ENCODE measurements at places on chromosomes 4 and X.

- DNase-seq, result no peak
Measured at GRCh38 chr4:156792462-156793085, 179.0 kb downstream of the PDGFC start.

- DNase-seq, result no peak
Measured at GRCh38 chr4:29927895-29928294, 792.3 kb upstream of the PCDH7 start.

DNA sequence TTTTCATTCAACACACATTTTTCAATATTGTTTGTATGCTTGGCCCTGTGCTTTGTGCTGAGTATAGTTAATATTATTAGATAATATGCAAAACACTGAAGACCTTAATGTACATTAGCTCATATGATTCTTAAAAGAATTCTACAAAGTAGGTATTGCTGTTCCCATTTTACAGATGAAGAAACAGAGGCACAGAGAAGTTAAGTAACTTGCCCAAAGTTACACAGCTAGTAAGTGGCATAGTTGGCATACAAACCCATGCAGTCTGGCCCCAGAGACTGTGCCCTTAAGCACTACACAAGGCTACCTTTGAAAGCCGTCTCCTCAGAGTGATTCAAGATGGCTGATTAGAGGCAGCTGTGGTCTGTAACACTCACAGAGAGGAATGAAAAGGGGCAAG lies 293.4 kb upstream of the F9 start:
- DNase-seq, result no peak

- no peak for DNase-seq
Measured at GRCh38 chrX:3443184-3443583, 96.7 kb upstream of the MXRA5 start.

DNA sequence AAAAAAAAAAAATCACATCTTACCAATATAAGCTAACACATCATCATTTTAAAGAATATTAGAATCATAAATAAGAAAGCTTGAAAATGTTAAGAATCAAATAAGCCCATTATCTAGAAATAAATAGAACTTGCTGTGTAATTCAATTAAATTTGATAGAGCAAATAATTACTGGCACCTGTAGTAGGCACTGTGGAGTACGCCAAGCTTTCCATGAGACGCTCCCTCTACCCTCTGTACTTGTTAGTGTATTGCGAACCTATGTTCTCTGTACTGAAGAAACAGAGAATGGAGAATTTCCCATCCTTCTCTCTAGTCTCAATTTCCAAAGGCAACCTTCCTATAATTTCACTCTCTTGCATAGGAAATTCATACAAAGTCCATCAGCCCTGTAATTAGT lies 61.7 kb upstream of the HAND2 start:
- DNase-seq, result no peak

DNA sequence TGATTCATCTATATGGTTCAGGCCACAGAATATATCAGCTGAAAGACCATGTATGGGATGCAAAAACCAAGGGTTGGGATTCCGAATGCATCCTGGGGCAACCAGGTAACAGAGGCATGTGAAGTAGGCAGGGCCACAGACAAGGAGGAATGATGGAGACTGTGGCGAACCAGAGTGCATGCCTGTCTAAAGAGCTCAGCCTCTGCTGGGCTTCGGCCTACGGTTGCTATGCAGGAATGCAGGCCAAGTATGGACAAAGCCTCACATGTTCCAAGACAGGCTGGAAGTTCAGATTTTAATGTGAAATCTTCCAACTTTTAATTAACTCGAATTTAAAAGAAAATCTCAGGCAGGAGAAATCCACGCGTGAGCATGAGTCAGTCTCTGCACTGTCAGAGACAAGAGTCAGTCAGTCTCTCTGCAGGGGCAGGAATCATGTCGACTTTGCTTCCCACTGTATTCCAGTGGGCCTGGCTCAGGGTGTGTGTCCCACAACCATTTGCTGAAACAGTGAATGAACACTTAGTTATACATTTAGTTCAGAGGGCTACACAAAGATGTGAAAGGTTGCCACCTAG lies 344.4 kb downstream of the UNC5C start:
- no peak for DNase-seq

GRCh38 chr4:64911846-64912245 lies 502.6 kb upstream of the TECRL start:
- no peak for DNase-seq

GRCh38 chr4:170242471-170242870 lies 152.7 kb upstream of the AADAT start:
- DNase-seq, result no peak

- DNase-seq, result no peak
Measured at GRCh38 chrX:1086444-1087409, 125.7 kb downstream of the CRLF2 start.

- DNase-seq, result no peak
Measured at GRCh38 chr4:6468376-6468775, 4.0 kb downstream of the PPP2R2C start.

DNA sequence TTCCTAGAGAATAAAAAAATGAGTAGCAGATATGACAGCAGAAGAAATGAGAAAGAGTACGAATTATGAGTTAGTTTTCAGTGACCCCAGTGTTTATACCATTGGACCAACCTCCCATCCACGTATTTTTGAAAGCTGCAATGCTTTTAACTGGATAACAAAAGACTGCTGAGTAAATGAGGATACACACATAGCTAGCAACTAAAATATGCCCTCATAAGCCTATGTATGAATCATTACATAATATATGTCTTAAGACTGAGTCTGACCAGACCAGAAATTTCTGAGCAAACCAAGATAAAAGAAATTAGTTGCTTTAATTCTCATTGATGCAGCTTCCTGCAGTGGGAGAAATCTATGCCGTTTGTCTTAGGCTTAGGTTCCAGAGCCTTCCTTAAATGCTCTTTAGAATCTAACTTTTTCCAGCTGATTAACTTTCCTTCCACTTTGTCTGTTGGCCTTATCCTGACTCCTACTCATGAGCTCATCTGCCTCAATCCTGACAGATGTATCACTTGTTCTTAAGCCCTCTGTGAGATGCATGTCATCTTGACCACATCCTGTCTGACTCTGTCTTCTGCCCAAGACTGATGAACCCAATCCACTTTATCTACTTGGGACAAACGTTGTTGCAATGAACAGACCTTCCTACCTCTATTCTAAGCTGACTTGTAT lies 301.4 kb upstream of the AADAT start:
- no peak for DNase-seq

DNA sequence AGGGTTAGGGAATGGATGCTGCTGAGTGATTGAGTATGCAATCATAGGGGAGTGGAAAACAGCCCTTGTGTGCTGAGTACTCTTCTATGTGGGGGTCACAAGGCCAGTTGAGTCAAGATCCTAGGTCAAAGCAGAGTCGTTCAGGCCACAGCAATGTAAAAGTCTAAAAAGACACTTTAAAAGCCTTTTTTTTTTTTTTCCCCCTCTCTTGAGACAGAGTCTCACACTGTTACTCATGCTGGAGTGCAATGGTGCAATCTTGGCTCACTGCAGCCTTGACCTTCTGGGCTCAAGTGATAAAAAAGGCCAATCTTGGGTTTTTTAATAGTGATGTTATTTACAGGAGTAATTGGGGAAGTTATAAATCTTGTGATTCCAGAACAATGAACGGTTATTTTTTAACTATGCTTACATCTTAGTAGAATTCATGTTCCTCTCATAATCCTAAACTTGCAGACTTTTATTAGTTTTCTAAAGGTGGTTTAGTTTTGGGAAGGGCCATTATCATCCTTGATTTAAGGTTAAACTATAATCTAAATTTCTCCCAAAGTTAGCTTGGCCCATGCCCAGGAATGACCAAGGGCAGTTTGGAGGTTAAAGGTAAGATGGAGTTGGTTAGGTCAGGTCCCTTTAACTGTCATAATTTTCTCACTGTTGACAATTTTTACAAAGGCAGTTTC lies 82.2 kb upstream of the BMP2K start:
- DNase-seq, result no peak

DNA sequence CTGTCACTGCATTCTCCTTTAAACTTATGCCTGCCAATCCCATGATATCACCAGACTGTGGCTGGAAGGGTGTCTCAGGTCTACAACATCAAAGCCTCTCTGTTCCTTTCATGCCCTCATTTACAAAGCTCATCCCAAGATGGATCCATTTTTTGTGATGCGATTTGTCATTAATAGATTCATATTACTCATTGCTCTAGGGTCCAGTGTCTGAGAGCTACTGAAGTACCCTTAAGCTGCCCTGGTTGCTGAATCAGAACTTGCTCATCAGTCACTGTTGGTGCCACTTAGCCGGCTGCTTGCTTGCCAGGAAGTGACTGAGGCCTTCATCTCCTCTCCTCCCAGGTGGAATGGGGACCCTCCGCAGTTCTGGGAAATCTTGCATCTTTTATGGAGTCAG lies 395.5 kb upstream of the BOD1L1 start:
- no peak for DNase-seq

- DNase-seq, result no peak
Measured at GRCh38 chrX:144334577-144334976, 450.7 kb downstream of the UBE2NL start.

DNA sequence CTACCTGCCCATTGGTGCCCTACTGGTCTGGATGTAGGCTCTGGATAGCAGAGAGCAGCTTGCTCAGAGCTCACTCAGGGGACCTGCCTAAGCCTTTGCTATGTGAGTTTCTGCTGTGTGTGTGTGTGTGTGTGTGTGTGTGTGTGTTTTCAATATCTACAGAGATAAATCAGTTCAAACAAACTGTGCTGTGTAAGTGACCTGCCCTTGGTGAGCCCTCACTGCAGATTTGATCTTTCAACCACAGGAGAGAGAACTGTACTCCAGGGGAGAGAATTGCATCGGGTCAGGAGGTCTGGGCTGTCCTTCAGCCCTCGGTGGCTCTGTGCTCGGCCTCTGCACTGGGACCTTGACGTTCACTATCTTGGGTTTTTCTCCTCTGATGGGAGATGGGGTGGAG lies 35.0 kb upstream of the CDKN2AIP start:
- no peak for DNase-seq

- DNase-seq, result no peak
Measured at GRCh38 chr4:1033840-1034551, 22.6 kb downstream of the FGFRL1 start.

- no peak for DNase-seq
Measured at GRCh38 chr4:102193145-102193544, 152.1 kb downstream of the SLC39A8 start.

DNA sequence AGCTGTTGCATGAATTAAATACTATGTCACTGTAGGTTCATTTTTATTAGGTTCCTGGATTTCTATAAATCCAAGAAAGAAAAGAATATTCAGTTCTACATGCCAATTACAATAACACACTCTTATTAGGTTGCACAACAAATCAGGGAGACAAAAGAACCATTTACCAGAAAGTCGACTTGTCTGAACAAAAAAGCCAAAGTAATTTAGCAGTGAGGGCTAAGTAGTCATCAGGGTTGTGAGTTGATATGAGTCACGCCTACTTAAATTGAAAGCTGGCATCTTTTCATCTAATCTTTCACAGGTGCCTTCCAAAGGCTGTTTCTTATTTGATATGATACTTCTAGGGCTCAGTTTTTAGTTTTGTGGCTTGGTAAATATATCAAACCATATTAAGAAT lies 25.4 kb upstream of the GNRHR start:
- no peak for DNase-seq

DNA sequence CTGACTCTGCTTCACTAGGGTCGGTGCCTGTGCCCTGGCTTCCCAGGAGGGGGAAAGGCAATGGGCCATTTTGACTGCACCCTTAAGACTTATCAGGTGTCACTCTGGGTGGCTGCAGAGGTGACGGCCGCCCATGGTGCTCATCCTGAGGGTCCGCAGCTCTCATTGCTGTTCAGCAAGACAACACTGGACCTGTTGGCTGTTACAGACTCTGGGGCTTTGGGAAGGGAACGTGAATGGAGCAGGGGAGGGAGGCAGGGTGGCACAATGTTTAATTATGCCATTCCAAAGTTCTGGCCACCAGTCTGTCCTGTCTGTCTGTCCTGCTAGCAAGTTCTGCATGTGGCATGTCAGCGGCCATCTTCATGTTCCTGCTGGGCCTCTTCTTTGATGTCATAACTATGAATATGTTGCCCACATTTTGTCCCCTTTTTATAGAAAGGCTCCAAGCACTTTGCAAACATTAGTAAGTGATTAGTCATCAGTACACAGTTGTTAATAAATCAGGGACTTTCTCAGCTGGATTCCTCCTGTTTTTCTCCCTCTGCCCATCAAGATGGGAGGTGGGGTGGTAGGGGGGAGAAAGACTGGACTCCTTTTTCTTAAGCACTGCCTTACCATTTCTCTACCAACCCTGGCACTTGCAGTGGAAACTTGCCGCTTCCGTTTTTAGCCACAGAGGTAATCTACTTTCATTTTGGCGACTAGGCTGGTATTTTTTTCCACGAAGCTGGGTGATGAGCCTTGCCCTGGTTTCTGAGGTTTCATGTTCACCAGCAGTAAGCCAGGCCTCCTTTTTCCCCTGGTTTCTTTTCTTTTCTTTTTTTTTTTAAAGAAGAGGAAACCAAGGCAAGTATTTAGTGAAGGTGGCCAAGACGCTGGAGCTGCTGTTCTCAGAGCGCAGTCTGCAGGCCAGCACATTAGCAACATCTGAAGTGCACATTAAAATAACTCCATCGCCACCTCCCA lies 88.6 kb upstream of the TRIM2 start:
- DNase-seq, result no peak

DNA sequence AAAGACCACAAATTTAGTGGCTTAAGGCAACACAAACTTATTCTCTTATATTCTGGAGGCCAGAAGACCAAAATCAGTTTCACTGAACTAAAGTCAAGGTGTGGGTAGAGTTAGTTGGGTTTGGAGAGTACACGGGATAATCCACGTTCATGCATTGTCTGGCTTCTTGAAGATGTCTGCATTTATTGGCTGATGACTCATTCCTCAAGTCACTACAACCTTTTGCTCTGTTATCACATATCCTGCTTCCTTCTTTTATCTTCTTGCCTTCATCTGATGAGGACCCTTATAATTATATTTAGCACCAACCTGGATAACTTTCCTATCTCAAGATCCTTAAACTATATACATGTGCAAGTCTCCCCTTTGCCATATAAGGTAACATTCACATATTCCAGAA lies 590.0 kb downstream of the FSTL5 start:
- DNase-seq, result no peak

DNA sequence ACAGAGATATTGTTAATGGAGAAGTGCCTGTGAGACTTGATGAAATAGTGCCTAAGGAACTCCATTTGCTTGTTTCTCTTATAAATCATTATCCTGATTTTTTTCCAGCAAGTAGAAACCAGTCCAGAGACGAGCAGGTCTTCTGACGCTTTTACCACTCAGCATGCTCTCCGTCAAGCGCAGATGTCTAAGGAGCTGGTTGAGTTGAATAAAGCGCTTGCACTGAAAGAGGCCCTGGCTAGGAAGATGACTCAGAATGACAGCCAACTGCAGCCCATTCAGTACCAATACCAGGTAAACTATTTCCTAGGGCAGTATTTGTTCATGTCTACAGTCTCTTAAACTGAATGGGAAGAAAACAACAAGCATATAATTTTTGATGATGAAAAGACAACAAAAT lies 63.6 kb downstream of the KIF4A start:
- no peak for DNase-seq

DNA sequence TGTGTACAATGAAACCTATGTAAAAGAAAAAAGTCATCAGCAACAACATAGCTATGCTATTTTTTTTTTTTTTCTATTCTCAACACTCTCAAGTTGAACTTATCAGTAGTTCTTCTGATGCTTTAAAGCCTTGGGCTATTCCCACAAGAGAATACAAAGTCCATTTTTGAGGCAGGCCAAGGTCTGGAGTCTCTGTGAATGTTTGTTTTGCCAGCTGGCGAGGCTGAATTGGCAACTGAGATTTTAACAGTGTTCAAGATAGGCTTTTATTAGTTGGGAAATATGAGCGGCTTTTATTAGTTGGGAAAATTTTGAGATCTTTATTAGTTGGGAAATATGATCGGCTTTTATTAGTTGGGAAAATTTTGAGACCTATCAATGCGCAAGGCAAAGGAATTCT lies 336.6 kb downstream of the SLITRK2 start:
- no peak for DNase-seq
